Pancreas (tissue), 10 donors: ENCODE measurements at places on chromosomes 7 and 10. TPM values are rescaled to one million over a fixed set of nuclear protein-coding genes. Genes with fewer than 3 reads are reported as not detected.

- no peaks in the 10 kb centered on the region for H3K27me3 ChIP-seq
- no peak overlapping the region for H3K4me3 ChIP-seq
- no peaks in the 10 kb centered on the region for H3K4me1 ChIP-seq
- H3K36me3 ChIP-seq: no peaks in the 10 kb centered on the region
- H3K27ac ChIP-seq: no peak overlapping the region
- no peak for DNase-seq
Measured at GRCh38 chr10:2208106-2208505, 470.8 kb upstream of the ADARB2 start.

DNA sequence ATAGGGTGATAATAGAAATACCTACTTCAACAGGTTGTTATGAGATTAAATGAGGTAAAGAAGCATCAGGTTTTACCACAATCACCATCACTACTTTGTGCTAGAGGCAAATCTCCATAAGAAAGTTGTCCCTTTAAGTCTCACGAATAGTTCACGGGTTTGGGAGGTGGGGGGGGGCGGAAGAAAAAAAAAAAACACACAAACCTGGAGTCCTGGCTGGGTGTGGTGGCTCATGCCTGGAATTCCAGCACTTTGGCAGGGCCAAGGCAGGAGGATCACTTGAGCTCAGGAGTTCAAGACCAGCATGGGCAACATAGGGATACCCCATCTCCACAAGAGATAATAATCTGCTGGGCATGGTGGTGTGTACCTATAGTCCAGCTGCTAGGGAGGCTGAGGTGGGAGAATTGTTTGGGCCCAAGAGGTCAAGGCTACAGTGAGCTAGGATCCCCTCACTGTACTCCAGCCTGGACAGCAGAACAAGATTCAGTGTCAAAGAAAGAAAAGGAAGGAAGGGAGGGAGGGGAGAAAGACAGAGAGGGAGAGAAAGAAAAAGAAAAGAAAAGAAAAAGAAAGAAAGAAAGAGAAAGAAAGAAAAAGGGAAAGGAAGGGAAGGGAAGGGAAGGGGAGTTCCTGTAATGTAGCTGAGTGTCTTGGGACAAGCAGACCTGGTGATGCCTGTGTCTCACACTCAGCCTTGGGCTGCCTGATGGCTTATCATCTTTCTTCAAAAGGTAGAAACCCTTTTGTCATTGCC, 231.4 kb downstream of the CREB5 start:
- H3K36me3 ChIP-seq: no peaks in the 10 kb centered on the region
- H3K4me3 ChIP-seq: no peak overlapping the region
- H3K4me1 ChIP-seq: peaks cover 7% of the 10 kb centered on the region
- no peak overlapping the region for H3K27ac ChIP-seq
- no peak for DNase-seq
- no peaks in the 10 kb centered on the region for H3K27me3 ChIP-seq

- H3K27me3 ChIP-seq: no peaks in the 10 kb centered on the region
- no peak overlapping the region for H3K4me3 ChIP-seq
- H3K36me3 ChIP-seq: no peaks in the 10 kb centered on the region
- no peak for DNase-seq
- H3K27ac ChIP-seq: no peak overlapping the region
- H3K4me1 ChIP-seq: no peaks in the 10 kb centered on the region
Measured at GRCh38 chr7:122709930-122710646, 7.4 kb upstream of the RNF148 start.

DNA sequence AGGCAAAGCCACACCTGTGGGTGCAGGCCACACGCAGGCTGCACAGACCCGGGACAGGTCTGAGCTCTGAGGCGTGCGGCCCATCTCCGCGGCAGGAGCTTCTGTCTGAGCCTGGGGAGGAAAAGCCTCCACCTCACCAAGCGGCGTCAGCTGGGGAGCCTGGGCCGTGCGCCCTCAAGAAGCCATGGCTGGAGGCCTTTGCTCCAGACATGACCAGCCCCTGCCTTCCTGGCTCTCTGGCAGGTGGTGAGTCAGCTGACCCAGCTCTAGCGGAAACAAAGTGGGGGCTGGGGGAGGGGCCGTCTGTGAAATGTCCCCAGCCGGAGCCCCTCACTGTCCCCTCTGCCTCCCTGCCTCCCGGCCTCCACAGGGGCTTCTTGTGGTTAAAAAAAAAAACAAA, 12.5 kb downstream of the GPER1 start:
- peaks cover 13% of the 10 kb centered on the region for H3K4me1 ChIP-seq
- peak; percentile 51 for DNase-seq
- no peak overlapping the region for H3K27ac ChIP-seq
- H3K36me3 ChIP-seq: no peaks in the 10 kb centered on the region

GRCh38 chr10:74371696-74372095, 220.7 kb downstream of the ADK start:
- no peak overlapping the region for H3K4me3 ChIP-seq
- H3K27me3 ChIP-seq: no peaks in the 10 kb centered on the region
- no peak overlapping the region for H3K27ac ChIP-seq
- no peak for DNase-seq
- H3K36me3 ChIP-seq: no peaks in the 10 kb centered on the region

- no peak for DNase-seq
- H3K36me3 ChIP-seq: no peaks in the 10 kb centered on the region
- H3K27me3 ChIP-seq: no peaks in the 10 kb centered on the region
- H3K4me3 ChIP-seq: no peak overlapping the region
- no peak overlapping the region for H3K27ac ChIP-seq
Measured at GRCh38 chr10:11573497-11573896, 38.0 kb downstream of the USP6NL start.

DNA sequence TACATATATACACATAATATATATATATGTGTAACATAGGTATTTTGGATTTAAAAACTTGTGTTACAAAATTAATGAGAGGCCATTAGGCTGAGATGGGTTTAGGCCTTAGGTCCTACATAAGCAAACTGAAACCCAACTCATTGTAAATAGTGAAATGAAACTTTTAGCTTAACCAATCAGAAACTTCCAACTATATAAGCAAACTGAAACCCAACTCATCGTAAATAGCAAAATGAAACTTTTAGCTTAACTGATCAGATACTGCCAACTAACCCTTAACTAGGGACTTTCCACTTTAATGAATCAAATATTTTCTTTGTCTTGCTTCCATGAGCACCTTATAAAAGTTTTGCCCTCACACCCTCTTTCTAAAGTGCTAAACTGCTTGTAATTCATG, 17.3 kb upstream of the SAMD9L start:
- no peaks in the 10 kb centered on the region for H3K4me1 ChIP-seq
- no peak overlapping the region for H3K27ac ChIP-seq
- no peaks in the 10 kb centered on the region for H3K36me3 ChIP-seq
- DNase-seq: no peak

GRCh38 chr7:66776800-66777442, 36.4 kb downstream of the RABGEF1 start:
- DNase-seq: no peak
- no peak overlapping the region for H3K27ac ChIP-seq
- H3K36me3 ChIP-seq: no peaks in the 10 kb centered on the region
- peaks cover 16% of the 10 kb centered on the region for H3K4me1 ChIP-seq
- no peaks in the 10 kb centered on the region for H3K27me3 ChIP-seq

- DNase-seq: no peak
- H3K4me1 ChIP-seq: no peaks in the 10 kb centered on the region
- H3K27ac ChIP-seq: no peak overlapping the region
- H3K36me3 ChIP-seq: peaks cover 21% of the 10 kb centered on the region
- H3K4me3 ChIP-seq: no peak overlapping the region
Measured at GRCh38 chr10:35007858-35008301, 82.3 kb downstream of the CUL2 start.

GRCh38 chr10:51389415-51390321, 309.7 kb downstream of the CSTF2T start:
- H3K4me3 ChIP-seq: no peak overlapping the region
- DNase-seq: no peak
- H3K27ac ChIP-seq: no peak overlapping the region
- H3K4me1 ChIP-seq: no peaks in the 10 kb centered on the region

- H3K4me3 ChIP-seq: no peak overlapping the region
- H3K4me1 ChIP-seq: no peaks in the 10 kb centered on the region
- H3K27ac ChIP-seq: no peak overlapping the region
- no peak for DNase-seq
Measured at GRCh38 chr7:99041526-99041925, 102.4 kb downstream of the SMURF1 start.

GRCh38 chr7:5396999-5397663, 26.5 kb downstream of the TNRC18 start:
- DNase-seq: peak; percentile 56
- no peaks in the 10 kb centered on the region for H3K27me3 ChIP-seq
- H3K4me3 ChIP-seq: peak overlapping the region; percentile 34
- H3K36me3 ChIP-seq: peaks cover 11% of the 10 kb centered on the region

- no peak overlapping the region for H3K27ac ChIP-seq
- no peaks in the 10 kb centered on the region for H3K27me3 ChIP-seq
- no peaks in the 10 kb centered on the region for H3K4me1 ChIP-seq
- H3K4me3 ChIP-seq: no peak overlapping the region
- H3K36me3 ChIP-seq: no peaks in the 10 kb centered on the region
- no peak for DNase-seq
Measured at GRCh38 chr7:86328801-86329433, 314.8 kb upstream of the GRM3 start.

DNA sequence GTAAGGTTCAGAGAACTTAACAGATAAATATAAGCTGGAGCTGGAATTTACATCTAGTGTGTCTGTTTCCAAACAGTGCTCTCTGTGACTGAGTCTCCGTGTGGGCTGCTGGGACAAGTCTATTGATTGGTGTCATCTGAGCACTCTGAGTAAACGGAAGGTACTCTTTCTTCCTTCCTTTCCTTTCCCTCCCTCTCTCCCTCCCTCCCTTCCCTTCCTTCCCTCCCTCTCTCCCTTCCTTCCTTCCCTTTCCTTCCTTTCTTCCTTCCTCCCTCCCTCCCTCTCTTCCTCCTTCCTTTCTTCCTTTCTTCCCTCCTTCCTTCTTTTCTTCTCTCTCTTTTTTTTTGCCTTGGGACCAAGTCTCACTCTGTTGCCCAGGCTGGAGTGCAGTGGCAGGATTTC, 61.8 kb downstream of the ANKRD61 start:
- no peaks in the 10 kb centered on the region for H3K36me3 ChIP-seq
- no peak overlapping the region for H3K27ac ChIP-seq
- no peak for DNase-seq
- no peaks in the 10 kb centered on the region for H3K27me3 ChIP-seq
- no peaks in the 10 kb centered on the region for H3K4me1 ChIP-seq

GRCh38 chr10:110274647-110275046, 30.1 kb downstream of the SMNDC1 start:
- DNase-seq: no peak
- H3K27me3 ChIP-seq: no peaks in the 10 kb centered on the region
- no peaks in the 10 kb centered on the region for H3K36me3 ChIP-seq
- no peak overlapping the region for H3K27ac ChIP-seq
- H3K4me3 ChIP-seq: no peak overlapping the region

DNA sequence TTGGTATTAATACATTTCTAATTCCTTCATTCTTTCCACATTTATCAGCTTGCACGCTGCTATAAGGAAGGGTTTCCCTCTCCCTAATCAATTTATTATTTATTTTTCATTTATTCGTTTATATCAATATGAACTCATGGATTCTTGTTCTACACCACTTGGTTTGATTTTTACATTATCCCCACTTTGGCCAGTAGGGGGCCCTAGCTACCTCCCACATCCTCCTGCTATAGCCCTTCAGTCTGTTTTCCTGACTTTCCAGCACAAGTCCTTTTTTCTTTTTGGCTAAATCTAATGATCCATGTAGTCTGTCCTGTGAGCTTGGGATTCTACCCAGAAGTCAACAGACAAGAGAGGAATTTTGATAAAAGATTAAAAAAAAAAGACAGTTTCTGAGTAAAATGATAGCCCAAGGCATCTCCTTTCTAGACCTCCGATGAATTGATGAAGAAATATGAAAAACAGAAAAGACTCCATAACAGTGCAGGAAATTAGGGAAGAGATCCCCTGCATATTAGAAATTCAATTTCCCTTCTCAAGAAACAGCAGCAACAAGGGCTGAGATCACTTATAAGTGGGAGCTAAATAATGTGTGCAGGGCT, 47.7 kb downstream of the LYZL2 start:
- H3K27me3 ChIP-seq: no peaks in the 10 kb centered on the region
- no peak for DNase-seq
- no peaks in the 10 kb centered on the region for H3K36me3 ChIP-seq
- no peak overlapping the region for H3K27ac ChIP-seq
- no peaks in the 10 kb centered on the region for H3K4me1 ChIP-seq

- H3K36me3 ChIP-seq: no peaks in the 10 kb centered on the region
- no peaks in the 10 kb centered on the region for H3K4me1 ChIP-seq
- H3K27me3 ChIP-seq: peaks cover 4% of the 10 kb centered on the region
- no peak overlapping the region for H3K27ac ChIP-seq
- H3K4me3 ChIP-seq: no peak overlapping the region
- no peak for DNase-seq
Measured at GRCh38 chr7:154649434-154649833, 353.5 kb downstream of the PAXIP1 start.

DNA sequence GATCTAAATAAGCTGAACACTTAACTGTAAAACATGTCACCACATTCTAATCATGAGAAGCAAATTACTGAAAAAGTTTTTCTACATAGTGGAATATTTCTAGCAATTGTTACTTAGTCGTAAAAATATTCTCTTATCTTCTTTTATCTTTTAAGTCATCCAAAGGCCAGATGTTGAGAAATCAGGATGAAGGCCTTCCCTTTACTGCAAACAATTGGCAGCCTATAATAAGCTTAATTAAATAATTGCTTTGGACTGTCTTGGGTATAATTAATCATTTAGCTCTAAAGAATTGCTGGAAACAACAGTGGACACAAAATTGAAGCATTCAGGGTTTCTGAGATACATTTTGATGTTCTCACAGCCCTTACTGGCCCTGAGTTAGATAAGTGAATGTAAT, 226.5 kb downstream of the FANK1 start:
- no peak for DNase-seq
- no peak overlapping the region for H3K27ac ChIP-seq
- no peaks in the 10 kb centered on the region for H3K36me3 ChIP-seq
- H3K4me3 ChIP-seq: no peak overlapping the region
- no peaks in the 10 kb centered on the region for H3K27me3 ChIP-seq
- no peaks in the 10 kb centered on the region for H3K4me1 ChIP-seq

DNA sequence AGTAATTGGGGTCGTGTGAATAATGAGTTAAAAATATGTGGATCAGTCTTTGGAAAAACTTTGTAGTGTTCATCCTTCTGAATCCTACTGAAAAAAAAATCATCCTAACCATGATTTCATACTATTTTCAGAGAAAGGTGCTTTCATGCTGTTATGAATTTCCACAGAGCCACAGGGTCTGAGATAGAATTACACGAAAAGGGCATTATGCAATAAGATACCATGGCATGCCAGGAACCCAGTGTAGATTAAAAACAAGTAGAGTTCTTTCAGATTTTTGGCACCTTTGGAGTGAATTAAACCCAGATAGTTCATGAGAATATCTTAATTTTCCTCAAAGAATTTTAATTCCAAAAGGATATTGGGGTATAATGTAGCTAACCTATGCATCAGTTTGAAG, 47.5 kb upstream of the AGMO start:
- no peak overlapping the region for H3K27ac ChIP-seq
- no peaks in the 10 kb centered on the region for H3K36me3 ChIP-seq
- H3K4me1 ChIP-seq: no peaks in the 10 kb centered on the region
- no peak for DNase-seq

- no peaks in the 10 kb centered on the region for H3K36me3 ChIP-seq
- no peaks in the 10 kb centered on the region for H3K27me3 ChIP-seq
- peak overlapping the region; percentile 84 for H3K27ac ChIP-seq
- DNase-seq: peak; percentile 53
- H3K4me3 ChIP-seq: peak overlapping the region; percentile 85
- peaks cover 4% of the 10 kb centered on the region for H3K4me1 ChIP-seq
Measured at GRCh38 chr7:148883266-148884048, 634 bp downstream of the EZH2 start.

Gene LBX1
- total RNA-seq: not detected

Gene IKZF1
- 1.2 TPM for total RNA-seq

Gene ZNF487
- 1.6 TPM for total RNA-seq

Gene EVX1
- total RNA-seq: not detected

Gene UNC5B
- 5.1 TPM for total RNA-seq
